OCI-M1 (cell line): ENCODE measurements at places on chromosomes 3 and 15.

DNA sequence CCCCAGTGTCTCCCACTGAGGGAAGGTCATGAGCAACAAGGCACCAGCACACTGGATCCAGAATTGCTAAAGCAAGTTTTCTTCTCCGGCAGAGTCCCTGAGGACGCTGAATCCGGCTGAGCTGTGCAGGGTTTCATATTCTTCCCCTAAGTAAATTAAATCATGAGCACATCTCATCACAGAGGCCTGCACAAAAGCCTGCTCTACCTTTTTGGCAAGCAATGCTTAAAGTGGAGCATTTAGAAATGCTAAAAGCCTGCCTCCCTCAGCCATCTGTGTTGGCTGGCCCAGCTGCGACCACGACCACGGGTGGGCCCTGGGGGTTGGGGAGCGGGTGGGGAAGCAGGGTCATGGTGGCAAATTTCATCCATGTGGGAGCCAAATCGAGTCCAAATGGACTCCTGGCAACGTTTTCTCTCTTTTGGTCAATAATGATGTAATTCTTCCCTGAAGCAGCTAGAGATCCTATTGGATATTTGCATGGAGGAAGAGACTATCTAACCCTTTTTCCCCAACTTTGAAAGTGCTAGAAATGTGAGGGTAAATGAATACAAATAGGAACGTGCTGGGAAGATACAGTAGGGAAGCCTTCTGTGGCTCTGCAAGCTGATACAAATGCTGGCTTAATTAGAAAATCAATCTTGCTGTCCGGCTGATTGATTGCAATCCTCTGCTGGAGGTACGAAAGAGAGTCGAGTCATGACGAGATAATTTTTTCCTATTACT, 532.8 kb upstream of the TBL1XR1 start:
- DNase-seq: no peak

DNA sequence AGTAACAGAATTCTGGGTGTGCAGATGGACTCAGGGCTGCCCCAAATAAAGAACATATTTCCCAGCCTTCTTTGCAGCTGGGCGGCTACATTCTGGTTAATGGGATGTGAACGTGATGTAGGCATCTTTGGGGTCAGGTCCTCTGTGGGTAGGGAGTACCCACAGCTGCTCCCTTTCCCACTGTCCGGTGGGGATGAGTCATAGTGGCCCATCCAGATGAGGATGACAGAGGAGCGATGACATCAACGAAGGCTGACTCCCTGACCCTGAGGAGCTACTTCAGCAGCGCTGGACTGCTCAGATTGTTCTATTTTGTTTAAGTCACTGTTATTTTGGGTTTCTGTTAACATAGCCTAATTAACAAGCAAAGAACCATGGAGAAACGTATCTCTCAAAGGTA, 38.0 kb downstream of the SRPRB start:
- DNase-seq: no peak

DNA sequence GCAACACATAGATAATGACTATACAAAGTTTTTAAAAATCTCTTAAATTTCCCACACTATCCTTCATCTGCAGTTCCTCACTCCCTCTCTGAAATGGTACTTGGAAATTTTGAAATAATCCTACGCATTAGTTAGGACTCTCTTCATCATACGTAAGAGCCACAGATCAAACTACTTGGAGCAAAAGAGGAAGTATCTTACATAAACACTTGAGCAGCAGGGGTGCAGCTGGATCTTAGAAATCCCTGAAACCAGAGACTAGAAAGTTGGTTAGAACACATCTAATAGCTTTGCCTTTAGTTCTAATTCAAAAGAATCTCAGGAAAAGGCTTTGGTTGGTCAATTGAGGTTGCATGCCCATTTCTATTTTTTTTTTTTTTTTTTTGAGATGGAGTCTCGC, 38.8 kb upstream of the ZNF445 start:
- peak; percentile 75 for DNase-seq

- DNase-seq: no peak
Measured at GRCh38 chr15:66783725-66784124, 81.7 kb downstream of the SMAD6 start.

GRCh38 chr3:98800401-98800800, 37.3 kb downstream of the ST3GAL6 start:
- no peak for DNase-seq

GRCh38 chr3:179961071-179961702, 75.5 kb downstream of the PEX5L start:
- no peak for DNase-seq

GRCh38 chr3:188779281-188779980, 392.3 kb upstream of the TPRG1 start:
- no peak for DNase-seq

GRCh38 chr3:195113048-195113447, 157.9 kb downstream of the XXYLT1 start:
- DNase-seq: no peak

DNA sequence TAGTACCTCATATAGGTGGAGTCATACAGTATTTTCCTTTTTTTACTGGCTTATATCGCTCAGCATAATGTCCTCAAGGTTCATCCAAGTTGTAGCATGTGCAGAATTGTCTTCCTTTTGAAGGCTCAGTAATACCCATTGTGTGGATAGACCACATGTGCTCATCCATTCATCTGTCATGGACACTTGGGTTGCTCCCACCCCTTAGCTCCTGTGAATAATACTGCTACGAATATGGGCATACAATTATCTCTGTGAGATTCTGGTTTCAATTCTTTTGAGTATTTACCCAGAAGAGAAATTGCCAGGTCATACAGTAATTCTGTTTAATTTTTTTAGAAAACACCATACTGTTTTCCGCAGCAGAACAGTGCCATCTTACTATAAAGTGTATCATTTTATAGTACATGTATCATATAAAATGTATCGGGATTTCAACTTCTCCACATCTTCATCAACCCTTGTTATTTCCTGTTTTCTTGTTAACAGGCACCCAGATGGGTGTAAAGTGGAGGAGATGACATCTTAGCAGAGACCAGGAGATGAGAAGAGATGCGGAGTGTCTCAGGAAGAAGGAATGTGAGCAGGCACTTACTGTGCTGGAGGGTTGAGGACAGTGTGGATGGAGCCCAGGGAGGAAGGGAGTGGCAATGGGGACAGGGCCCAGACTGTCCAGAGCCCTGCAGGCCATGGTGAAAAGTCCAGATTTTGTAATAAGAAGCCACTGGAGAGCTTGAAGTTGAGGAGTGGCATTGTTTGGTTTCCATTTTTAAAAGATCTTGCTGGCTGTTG, 27.0 kb upstream of the PRR23E start:
- DNase-seq: no peak

DNA sequence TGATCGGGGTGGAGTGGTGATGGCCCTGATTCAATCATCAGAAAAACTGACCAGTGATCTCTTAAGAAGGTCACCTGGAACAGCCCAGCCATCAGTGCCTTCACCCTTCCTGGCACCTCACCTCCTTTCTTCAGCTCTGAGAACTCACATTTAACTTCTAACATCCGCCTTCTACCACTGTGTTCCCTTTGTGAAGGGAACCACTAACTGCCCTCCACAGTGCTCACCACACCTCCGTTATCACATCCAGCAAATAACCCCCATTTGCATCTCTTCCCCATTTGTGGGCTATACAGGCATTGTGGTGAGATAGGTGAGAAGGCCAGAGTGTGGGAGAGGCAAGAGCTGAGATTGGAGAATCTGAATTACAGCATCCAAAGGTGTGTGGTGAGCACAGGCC, 107.4 kb downstream of the PLCL2 start:
- no peak for DNase-seq

DNA sequence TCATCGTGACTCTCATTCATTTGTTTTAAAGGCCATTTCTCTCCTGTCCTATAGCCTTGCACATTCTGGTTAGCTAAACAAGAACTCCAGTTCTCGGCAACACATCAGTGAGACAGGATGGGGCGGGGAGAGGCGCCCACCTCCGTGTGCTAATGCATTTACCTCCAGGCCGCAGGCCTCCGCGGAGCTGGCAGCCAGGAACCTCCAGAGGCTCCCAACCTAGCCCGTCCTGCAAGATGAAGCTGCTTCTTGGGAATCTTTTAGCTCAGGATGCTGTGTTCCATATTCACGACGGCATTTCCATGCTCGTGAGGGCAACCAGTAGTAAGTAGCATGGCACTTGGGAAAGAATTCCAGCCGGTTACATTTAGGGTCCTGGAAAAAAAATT, 47.9 kb downstream of the RGMA start:
- no peak for DNase-seq

- no peak for DNase-seq
Measured at GRCh38 chr3:158520433-158520832, 50.6 kb upstream of the MLF1 start.

DNA sequence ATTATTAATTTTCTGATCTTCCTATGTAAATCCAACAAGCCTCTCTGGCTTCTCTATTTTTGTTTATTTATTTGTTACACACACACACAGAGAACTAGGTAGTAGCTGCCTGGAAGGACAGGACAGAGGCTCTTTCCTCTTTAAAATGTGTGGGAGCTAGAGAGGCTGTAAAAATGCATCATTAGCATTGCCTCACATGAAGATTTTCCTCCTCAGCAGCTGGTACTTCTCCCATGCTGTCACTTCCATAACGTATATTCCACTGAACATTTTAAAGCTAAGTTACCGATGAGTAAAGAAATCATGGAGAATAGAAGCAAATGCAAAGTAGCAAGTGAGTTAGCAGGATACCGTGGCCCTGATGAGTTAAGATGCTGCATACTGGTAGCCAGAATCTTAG, 63.9 kb downstream of the IMPG2 start:
- DNase-seq: no peak

DNA sequence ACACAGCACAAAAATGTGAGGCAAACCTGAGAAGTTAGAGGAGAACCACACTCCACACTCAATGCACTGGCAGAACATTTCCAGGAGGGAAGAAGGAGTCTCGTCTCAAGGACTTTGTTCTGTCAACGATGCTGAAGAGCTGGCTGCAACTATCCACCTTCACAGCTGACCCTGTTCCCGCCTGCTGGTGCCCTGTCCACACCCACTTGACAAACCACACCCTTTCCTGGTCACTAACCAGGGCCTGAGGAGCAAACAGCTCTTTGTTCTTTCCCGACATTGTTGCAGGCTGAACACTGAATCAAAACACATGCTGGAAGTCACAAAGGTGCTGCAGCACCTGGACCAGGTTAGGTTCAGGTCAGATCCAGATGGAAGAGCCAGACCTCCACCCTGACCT, 92.6 kb upstream of the ARRDC4 start:
- no peak for DNase-seq

DNA sequence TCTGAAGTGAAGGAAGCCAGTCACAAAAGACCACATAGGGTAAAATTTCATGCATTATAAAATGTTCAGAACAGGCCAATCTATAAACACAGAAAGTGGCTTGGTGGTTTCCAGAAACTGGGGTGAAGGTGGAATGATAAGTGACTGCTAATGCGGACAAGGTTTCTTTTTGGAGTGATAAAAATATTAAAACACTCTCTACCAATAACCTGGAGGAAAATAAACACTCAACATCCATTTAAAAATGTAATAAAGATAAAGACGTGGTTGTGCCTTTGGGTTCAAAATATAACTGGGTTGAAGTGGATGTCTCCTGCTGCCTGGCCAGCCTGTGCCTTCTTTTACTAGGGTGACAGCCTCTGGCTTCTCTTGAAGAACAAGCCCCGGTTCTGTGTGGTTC, 70.9 kb upstream of the GCNT3 start:
- DNase-seq: no peak

- no peak for DNase-seq
Measured at GRCh38 chr3:152611905-152612304, 223.0 kb upstream of the P2RY1 start.

DNA sequence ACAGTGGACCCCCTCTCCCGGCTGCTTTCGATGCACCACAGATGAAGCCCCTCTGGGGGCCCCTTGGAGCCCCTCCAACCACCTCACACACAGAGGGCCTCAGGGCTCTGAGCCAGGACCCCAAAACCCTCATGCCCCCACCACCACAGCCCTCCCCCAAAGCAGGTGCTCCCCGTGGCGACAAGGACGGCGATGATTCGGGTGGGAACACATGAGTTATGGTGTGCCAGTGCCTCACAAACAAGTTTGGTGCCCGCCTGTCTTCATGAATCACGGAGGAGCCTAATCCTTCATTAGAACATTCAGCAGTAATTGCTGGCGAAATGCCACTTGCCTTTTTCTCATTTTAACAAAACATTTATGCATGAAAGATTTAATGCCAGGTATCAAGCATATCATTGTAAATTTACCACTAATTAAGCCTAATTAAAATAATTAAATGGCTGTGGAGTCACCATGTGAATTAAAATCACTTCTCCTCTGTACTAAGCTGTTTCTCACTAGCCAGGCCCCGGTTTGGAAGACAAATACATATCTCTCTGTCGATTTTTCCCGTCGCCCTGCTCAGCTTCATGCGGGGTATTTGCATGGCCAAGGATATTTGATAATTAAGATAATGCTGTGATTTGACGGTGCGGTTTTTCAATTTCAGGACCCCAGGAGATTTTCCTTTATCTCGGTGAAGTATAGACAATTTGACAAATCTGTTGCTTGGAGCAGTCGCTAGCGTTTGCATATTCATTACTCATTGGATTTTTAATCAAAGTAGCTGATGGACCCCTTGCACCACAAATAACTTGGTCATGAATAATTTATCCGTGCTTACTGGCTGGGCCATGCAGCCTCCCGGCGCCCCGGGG, 157.0 kb downstream of the TLE3 start:
- DNase-seq: no peak

DNA sequence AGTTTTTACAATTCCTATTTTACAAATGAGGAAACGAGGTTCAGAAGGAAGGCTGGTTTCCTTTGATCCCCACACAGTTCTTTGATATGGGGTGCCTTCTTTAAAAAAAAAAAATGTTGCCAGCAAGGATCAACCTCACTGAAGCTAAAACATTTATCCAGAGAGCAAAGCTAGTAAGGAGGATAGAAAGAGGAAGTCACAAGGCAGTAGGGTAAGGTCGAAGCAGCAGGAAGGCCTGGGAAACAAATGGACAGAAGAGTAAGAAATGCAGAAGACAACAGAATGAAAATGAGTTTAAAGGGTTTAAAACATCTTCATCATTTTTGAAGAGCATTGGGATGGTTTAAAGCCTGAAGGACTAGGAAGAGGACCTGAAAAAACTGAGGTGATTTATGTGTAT, 30.6 kb upstream of the CP start:
- peak; percentile 25 for DNase-seq

DNA sequence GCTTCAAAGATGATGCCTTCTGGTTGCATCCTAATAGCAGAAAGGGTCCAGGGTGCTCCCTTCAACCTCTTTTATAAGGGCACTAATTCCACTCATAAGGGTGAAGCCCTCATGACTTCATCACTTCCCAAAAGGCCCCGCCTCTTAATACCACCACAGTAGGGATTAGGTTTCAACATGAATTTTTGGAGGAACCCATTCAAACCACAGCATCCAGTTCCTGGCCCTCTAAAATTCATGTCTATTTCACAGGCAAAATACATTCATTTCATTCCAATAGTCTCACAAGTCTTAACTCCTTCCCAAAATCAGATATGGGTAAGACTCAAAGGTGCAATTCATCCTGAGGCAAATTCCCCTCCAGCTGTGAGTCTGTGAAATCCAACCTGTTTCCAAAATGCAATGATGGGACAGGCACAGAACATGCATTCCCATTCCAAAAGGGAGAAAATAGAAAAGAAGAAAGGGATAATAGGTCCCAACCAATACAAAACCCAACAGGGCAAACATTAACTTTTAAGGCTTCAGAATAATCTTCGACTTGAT, 124.0 kb downstream of the ATP1B3 start:
- DNase-seq: no peak

- DNase-seq: no peak
Measured at GRCh38 chr3:87227835-87228144, 681 bp downstream of the CHMP2B start.

GRCh38 chr3:105806359-105806758, 62.5 kb downstream of the CBLB start:
- DNase-seq: peak; percentile 77

GRCh38 chr3:174331095-174331800, 527.9 kb upstream of the NAALADL2 start:
- DNase-seq: peak; percentile 57
